ENCODE measurements at places on chromosomes 4 and X.

DNA sequence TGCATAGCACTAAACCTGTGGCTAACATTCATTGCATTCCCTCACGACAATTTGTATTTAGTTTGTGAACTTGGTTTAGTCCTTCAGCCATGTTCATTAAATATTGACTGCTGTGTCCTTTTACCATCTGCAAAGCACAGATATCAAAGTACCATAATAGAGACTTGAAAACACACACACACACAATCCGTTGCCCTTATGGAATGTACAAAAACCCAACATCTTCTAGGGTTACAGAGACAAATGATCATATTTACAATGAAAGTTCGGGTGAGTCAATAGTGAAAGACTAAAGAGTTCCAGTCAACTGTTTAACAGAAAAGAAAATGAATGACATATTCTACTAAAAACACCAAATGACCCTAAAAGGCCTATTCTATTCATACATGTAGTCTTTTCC is 50.8 kb upstream of the TXK start:
- no peak for DNase-seq

GRCh38 chr4:74527049-74527448 is 82.1 kb downstream of the AREG start:
- no peak for DNase-seq

GRCh38 chr4:155639704-155640523 is 26.7 kb upstream of the GUCY1A1 start:
- no peak for DNase-seq

DNA sequence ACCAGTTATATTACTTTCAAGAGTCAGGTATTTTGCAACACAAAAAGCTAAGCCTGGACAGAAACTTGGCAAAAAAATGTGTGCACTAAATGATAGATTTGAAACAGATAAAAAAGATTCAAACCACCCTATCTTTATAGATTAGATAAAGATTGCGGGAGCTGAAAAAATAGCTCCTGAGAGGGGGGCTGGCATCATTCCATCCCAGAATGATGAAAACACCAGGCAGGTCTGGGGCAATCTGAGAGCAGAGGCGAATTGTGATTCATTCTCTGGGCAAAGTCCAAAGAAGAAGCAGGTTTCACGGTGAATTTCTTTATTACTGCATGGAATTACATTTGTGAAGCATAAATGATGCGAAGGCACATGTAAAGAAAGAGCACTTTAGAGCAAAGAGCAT is 168.5 kb upstream of the DMD start:
- DNase-seq = peak; percentile 3

GRCh38 chrX:10974920-10975319 is 136.2 kb upstream of the HCCS start:
- no peak for DNase-seq
